Activated CD8-positive, alpha-beta memory T cell treated with anti-CD3 and anti-CD28 coated beads for 1 hour (primary cell): ENCODE measurements at places on chromosomes 3 and 15.

DNA sequence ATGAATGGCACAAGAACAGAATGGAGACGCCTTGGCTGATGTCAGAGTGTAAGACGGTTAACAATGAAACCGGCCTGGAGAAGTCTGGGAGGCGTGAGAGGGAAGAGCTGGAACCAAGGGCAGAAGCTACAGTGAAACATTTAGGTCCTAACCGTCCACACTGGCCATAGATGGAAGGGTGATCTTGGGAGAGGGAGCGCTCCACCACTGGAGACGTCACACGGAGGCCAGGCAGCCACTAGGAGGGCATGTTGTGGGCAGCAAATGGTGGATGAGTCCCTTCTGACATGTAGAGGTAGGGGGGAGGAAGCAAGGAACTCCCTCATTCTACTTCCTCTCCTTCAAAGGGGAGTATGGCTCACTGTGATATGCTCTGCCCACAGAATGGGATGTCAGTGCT is 23.8 kb downstream of the FEM1B start:
- no peak for DNase-seq

DNA sequence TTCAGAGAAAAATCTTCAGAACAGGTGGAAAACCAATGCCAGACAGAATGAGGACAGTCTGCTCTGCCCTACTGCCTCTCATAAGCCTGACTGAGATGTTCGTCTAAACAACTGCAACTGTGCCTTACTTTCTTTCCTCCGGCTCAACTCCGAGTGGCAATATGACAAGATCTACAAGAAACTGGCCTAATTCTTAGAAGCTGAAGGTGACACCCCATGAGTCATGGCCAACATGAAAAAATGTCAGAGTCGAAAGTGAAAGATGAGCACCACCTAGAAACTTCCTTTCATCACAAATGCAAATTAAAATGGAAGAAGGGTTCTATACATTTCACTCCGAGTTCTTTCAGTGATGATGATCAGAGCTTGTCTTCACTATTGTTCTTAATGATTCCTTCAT is 12.9 kb downstream of the PCYT1A start:
- peak; percentile 8 for DNase-seq

DNA sequence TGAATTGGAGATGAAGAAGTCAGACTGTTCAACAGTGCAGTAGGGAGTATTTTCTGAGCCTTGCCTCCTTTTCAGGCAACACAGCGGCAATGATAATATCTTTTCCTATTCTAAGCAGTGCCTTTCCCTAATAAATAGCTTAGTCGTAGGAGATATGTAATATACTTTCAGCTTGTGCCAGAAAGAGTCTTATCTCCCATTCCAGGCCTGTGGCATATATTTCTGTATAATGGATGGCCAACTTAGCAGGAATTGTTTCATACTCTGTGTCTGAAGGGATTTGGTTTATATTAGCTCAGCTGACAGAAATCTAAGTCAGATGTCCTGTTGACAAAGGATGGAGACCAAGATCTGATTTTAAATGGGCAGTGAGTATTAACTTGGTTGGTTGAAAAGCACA is 397.1 kb downstream of the CACNA2D3 start:
- DNase-seq: no peak

GRCh38 chr3:156151824-156152428 is 31.5 kb downstream of the KCNAB1 start:
- peak; percentile 19 for DNase-seq

DNA sequence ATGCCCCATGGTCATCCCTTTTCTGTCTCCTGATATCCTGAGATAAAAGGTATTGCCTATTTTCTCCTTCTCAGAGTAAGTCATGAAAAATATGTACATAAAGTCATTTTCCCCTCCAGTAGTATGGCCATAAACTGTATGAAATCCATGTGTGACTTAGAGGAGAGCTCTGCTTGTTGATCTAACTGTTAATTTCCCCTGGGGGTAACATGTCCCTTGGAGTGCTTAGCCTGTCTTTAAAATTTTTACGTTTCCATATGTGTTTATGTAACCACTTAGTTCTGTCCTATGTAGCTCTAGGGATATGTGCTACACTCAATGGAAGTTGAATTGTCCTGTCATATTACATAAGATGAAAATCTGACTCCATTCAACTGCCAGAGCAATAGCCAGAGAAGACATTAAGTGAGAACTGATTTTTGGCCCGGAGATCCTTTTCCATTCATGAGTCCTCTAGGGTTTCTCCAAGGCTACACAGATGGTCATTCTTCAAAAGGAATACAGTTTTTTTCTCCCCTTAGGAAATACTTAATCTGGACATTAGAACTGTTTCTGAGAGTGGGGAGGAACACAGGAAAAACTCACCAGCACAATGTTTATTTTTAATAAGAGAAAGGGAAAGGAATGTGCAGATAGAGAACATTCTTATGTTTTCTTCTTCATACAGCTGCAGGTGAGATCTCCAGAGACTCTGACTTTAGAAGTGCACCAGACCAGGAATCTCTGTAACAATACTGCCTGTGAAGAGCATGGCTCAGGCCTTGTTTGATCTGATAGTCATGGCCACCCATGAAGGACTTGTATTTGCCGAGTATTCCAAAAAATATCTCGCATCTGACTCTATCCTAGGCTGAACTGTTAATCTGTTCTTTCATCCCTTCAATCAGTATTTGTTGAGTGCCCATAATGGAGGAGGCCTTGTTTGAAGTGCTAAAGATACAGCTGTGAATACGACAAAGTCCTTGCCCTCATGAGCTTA is 29.8 kb upstream of the CLRN1 start:
- no peak for DNase-seq

- no peak for DNase-seq
These were observed 91.4 kb upstream of the MYZAP start for GRCh38 chr15:57500256-57500655.

DNA sequence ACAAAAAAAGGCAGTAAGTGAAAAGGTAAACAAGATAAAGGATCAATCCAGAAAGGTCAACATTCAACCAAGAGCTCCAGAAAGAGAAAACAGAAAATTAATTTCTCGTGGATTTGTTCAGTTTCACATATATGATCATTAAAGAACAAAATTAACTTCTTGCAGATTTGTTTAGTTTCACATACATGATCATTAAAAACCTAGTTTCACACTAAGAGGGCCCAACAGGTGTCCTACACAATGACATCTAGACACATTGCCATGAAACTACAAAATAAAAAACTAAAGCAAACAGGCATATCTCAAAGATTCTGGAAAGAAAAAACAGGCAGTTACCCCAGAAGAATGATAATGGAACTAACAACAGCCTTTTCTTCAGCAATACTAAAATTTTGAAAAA is 22.1 kb downstream of the PHC3 start:
- no peak for DNase-seq

GRCh38 chr3:44265815-44266214 is 24.1 kb downstream of the TOPAZ1 start:
- DNase-seq: no peak

DNA sequence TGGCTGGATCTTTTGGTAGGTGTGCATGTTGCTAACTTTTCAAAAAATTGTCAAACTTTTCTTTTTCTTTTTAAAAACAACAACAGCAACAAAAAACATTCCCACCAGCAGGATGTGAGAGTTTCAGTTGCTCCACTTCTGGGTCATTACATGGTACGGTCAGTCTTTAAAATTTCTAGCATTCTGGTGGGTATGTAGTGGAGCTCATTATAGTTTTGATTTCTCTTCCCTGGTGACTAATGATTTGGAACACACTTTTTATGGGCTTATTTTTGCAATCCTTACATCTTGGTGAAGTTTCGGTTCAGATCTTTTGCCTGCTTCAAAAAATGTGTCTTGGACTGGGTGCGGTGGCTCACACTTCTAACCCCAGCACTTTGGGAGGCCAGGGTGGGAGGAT is 19.3 kb downstream of the ATP1B3 start:
- DNase-seq: no peak

DNA sequence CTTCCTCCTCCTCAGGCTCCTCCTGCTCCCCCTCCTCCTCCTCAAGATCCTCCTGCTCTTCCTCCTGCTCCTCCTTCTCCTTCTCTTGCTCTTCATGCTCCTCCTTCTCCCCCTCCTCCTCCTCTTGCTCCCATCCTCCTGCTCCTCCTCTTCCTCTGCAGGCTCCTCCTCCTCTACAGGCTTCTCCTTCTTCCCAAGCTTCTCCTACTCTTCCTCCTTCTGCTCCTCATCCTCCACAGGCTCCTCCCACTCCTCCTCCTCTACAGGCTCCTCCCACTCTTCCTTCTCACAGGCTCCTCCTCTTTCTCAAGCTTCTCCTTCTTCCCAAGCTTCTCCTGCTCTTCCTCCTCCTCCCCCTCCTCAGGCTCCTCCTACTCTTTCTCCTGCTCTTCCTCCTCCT is 47.7 kb downstream of the WNT7A start:
- no peak for DNase-seq

GRCh38 chr3:134640872-134641470 is 9.9 kb downstream of the KY start:
- no peak for DNase-seq

- DNase-seq: no peak
These were observed 291.9 kb downstream of the MAGI1 start for GRCh38 chr3:65746848-65747247.

DNA sequence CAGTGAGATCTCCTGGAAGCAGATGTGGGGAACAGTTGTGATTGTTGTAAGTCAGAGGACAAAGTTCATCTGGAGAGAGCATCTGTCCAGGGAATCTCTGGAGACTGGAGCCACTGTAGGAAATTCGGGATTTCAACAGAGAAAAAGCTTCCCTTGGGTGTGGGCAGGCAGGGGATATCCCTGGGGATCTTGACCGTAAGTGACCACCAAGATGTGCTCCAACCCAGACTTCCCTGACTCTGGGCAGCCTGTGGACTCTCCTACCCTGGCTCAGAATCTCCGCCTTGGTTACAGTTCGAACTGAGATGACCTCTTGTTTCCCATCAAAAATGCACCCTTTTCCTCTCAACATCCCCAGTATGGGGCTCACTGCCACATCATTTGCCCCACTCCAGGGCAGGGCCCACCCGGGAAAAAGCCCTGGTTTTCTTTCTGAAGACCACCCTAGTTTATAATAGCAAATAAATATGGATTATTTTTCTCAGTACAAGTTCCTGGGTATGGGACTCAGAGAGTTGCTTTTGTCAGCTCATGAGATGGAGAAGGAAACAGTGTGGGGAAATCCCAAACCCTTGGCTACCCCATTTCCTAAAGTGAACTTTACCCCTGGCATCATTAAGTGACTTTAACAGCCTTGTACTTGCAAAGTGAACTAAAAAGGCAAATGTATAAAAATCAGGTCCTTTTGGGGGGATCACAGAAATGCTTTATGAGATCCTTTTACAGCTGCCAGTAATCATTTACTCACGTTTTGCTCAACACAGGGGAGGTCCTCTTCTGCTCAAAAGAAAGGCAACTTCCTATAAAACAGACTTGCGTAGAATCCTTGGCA is 89.9 kb downstream of the CCNL1 start:
- DNase-seq: no peak

GRCh38 chr15:76065245-76065644 is 5.5 kb downstream of the TMEM266 start:
- no peak for DNase-seq

- DNase-seq: no peak
These were observed 43.1 kb upstream of the HES1 start for GRCh38 chr3:194092881-194093301.

GRCh38 chr15:68256675-68257450 is 20.7 kb upstream of the FEM1B start:
- DNase-seq: peak; percentile 15

- DNase-seq: no peak
These were observed 124.6 kb downstream of the CD47 start for GRCh38 chr3:107966276-107966675.

DNA sequence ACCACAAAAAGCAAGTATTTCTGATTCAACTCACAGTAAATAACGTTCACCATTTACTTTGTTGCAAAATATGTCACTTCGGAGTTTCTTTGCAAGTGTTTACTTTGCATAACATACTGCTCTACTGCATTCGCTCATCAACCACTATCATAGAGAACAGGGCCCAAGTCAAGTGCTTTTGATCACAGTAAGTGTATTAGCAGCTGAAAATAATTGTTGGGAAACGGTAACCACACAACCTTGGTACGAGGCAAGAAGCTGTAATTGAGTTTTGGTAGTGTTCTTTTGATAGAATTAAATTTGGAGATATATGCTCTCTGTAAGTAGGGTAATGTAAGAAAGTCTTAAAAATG is 80.1 kb downstream of the SATB1 start:
- no peak for DNase-seq

- DNase-seq: no peak
These were observed 45.5 kb downstream of the SLC28A1 start for GRCh38 chr15:84929795-84930603.

DNA sequence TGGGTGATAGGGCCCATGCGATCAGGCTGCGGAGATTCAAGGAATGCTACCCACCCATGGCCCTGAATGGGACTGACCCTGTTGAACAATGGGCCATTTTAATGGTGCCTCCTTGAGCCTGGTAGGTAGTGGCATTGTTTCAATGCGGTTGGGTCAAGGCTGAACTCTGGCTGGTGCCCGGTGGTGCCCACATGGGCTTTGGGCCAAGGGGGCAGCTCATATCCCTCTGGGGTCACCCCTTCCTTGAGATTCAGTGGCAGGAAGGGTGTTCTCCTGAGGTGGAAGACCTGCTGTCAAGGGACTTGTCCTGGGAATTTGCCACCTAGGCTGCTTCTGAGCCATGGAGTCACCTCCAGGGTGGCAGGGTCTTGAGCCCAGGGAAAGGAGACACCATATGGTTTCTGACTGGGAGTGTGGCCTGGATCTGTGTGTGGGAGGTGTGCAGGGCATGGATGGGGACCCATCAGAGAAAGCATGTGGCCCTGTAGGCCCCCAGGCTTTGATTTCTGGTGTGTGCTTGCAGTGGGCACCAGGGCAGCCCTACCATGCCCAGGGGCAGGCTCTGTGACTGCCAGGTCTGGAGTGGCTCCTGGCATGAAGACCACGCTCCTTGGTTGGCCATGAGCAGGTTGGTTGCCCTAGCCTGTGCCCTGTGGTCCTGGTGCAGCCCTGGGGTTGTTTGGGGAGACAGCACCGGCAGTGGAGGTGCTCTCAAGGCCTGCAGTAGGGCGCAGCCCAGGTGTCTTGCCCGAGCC is 199.9 kb downstream of the UBE3A start:
- DNase-seq: no peak
